ENCODE measurements at places on chromosomes 13 and 19.

DNA sequence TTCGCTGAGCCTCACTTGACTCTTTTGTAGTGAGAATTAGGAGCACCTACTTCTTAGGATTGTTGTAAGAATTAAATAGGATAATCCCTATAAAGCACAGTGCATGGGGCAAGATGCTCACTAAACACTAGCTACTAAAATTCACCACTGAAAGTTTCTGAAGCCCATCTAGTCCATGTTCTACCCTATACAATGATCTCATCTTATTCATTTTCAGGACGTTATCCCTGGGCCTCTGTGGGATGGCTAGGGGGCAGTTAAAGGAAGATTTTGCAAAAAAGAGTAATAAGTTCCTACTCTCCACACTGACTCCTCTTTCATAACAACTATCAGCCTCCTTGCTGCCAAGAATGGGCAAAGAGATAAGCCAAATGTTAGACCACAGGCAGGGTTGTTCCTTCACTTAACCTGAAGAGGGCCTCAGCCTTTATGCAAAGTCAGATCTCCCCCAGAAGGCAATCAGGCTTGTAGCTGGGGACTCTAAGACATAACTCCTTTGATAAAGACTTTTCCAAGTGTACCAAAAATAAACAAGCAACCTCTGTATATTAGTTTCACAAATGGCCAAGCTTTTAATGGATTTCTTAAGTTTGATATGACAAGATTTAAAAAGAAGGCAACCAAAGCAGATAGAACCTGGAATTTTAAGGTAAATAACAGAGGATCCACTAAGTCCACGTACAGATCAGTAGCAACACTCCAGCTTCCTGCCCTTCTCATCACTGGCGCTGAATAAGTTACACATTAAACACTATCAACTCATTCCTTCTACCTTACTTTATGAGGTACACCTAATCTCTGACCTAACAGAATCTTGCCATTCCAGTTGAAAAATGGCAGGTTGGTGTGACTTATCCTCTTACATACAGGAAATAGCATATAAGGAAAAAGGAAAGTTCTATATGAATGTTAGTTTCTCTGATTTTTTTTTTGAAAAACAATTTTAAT, 44.4 kb downstream of the ELF1 start:
- DNase-seq, result no peak

DNA sequence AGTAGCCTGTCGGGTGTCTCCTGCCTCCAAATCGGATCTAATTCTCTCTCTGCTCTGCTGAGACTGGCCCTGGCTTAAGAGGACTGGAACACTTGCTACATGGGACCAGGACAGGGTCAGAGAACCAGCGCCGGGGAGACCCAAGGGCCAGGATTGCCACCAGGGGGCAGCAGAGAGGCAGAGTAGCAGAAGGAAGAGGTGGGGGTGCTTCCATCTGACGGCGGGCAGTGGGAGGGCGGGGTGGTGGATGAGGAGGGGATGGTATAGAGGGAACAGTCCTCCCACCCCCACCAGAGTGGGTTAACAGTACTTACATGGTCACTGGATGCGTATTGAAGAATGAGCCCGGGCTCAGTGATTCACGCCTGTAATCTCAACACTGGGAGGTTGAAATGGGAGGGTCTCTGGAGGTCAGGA, 11.9 kb downstream of the SELENOW start:
- DNase-seq, result no peak

DNA sequence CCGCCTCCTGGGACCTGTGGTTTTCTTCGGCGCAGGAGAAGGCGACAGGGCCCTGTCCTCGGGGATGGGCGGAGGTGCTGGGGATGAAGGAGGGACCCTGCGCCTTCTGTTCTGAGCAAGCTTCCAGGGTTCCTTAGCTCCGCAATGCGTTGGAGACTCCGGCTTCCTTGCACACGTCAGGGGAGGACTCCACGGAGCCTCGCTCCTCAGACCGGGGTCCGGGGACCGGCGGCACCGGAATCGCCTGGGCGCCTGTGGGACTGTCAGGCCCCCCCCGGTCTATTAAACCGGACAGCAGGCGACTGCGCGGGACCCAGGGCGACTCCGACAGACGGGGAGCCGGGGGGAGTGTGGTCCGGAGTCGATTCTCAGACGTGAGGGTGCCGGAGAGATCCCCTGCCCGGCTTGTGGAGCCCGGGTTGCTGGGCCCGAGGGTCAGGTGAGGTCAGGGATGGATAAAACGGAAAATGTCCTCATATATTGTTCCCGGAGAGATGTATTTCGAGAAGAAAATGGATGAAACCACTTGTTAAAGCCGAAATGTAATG, 227.4 kb downstream of the TEX29 start:
- no peak for DNase-seq

DNA sequence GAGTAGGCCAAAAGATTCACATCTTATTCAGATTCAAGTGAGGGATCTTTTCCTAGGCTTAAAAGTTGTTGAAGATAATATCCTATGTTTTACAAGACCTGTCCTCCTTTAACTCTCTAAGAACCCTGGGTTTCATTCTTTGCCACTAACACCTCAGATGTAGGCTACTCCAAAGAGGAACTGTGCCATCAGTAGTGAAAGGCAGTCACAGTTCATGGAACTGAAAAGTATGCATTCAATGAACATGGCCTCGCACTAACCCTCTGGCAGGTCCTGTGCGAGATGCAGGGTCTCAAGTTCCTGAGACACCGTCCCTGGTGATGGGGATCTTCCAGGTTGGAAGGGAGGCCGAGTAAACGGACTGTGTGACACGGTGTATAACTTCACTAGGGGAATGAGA, 4.3 kb downstream of the LGALS14 start:
- no peak for DNase-seq

- no peak for DNase-seq
Measured at GRCh38 chr19:15556634-15557181, 48.4 kb downstream of the CYP4F22 start.

DNA sequence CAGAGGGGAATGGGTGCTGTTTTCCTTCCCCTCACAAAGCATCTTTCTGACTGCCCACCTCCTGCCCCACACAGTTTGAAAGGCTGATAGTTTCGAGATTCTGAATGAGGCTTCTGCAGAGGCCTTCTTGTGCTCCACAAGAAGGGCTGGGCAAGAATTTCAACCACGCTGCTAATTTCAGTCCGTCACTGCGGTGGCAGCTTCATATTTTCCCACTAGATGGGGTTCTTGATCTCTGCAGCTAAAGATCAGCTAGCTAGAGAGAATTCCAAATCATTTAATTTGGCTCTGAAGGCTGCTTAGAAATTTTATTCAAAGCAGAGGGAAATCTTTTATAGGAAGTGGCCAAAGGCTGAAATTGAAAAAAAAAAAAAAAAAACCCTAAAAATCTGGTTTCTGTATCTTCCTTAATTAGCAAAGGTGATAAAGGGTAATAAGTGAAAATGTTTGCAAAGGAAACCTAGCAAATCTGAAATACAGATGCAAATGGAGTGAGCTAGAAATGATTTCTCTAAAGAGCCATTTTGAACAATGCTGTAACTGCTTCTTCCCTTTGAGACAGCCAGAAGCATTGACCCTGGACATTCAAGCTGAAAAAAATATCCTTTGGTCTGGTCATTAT, 38.0 kb upstream of the C13orf42 start:
- DNase-seq, result no peak

- DNase-seq, result no peak
Measured at GRCh38 chr19:10001899-10002298, 8.4 kb downstream of the COL5A3 start.

DNA sequence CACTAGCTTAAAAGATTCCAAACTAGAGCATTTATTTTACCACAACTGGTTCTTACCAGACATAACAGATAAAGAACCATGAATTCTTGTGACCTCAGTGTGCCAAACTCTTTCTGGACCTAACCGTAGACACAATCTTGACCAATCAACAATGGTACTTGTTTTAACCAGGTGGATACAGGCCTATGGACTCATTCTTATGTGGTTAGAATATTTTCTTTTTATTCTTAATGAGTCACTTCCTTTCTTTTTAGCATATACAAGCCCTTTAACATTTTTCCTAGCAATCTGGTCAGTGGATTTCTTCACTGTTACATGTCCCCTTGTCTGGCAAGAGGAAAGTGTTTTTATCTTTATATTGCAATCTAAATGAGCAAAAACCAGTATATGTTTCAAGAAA, 792.1 kb upstream of the SPRY2 start:
- no peak for DNase-seq

DNA sequence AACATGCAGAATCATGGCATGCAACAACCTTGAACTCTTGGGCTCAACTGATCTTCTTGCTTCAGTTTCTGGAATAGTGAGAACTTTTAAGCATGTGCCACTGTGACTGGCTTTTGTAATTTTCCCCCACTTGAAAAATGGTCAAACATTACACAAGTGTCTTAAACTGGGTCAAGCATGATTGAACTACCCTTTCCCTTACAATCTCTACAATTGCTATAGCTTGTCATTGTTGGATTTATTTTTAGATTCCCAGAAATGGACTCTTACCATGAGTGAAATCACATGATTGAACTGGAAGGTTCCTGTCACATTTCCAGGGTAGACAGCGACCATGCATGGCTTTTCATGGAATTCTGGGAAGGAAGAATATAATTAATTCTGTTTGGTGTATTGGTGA, 102.2 kb upstream of the TUBA3C start:
- DNase-seq, result no peak

GRCh38 chr13:110129076-110129475, 177.9 kb downstream of the COL4A1 start:
- DNase-seq, result no peak

DNA sequence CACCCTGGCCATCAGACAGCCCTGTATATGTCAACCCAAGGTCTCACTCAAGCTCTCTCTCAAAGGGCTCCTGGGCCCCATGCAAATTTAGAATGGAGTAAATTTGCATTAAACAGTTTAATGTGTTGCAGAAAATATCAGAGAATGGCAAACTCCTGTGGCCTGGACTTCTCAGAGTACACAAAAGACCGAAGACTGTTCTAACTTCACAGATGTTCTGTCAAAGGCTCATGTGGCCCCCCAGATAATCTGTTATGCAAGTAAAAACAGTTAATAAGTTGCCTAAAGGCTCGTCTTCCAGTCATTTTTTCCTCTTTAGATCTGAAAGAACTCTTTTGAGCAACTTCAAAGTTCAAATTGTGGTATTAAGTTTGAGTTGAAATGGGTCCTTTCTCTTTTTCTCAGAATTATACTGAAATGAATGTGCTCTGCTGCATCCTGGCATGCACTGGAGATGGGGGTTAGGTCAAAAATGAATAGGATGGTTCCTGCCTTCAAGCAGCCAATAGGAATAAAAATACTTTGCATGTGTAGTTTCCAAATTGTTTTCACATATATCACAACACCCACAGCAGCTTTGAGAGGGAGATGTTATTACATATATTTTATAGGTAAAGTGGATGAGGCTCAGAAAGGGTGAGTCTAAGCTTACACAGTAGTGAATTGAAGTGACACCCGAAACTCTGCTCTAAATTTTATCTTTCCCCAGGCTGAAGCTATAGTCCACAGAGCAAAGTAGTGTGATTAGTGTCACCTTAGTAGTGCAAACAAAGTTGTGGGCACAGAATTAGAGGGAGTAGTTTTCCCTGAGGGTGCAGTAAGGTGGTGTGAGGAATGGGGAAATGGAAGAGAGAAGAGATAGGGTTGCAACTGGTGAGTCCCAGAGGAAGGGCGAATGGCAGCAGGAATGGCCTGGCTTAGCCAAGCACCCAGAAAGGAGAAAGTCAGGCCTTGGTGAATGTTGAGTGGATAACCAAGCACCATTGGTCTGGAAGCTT, 205.0 kb upstream of the RFC3 start:
- DNase-seq, result no peak

DNA sequence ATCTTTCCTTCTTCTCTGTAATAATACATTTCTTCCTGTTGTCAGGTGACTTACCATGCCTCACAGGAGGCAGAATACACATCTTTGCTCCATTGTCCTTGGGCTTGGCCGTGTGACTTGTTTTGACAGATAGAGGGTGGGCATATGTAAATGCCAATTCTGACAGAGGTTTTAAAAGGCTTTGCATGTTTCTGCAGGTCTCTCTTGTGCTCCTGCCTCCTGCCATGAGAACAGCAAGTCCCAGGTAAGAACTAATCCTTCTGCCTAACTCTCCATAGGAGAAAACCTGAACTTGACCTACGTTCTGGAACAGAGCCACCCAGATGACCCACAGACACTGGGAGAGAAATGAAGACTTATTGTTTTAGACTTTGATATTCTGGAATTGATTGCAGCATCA, 88.7 kb upstream of the TNFSF11 start:
- no peak for DNase-seq

DNA sequence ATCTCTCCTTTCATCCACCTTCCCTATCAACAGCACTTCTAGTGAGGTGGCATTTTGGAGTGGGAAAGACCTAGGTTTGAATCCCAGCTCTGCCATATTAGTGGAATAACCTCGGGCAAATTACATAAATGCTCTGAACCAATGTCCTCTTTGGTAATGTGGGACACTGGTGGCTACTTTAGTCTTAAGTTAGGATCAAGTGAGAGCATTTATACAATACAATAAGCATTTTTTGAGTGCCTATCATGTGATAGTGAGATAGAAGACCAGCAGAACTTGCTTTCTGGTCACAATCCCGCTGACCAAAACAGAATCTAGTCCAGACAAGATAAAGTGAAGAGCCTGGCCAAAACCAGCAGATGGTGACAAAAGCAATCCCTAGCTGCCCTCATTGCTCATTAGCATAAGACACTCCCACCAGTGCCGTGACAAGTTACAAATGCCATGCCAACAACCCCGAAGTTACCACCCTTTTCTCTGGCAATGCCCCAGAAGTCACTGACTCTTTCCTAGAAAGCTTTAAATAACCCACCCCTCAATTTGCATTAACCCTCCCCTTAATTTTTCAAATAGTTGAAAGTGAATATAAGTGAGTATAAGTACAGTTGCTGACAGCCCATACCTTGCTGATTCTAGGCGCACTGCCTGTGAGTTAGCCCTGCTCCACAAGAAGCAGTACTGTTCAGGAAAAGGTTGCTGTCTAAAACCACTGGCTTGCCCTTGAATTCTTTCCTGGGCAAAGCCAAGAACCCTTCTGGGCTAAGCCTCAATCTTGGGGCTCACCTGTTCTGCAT, 28.9 kb upstream of the KPNA3 start:
- no peak for DNase-seq

DNA sequence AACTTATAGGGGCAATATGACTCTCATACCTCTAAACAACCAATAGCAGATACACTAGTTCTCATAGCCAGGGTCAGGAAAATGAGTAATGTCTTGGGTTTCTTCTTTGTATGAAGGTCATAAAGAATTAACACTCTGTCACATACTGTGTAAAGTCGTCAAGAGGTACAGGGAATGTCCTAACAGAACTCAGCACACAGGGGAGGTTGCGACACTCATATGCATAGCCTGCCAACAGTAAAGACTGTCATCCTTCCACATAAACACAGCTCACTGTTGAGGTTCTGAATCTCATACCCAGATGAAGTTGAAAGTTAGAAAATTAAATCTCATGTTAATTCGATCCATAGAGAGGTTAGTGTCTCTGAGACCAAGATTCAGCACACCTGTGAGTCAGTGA, 34.2 kb upstream of the ZNF254 start:
- DNase-seq, result no peak

- no peak for DNase-seq
Measured at GRCh38 chr19:40445780-40446262, 1.7 kb upstream of the SERTAD3 start.

- DNase-seq, result no peak
Measured at GRCh38 chr13:68254151-68254550, 1024.0 kb upstream of the PCDH9 start.

Measured in HS-5 (cell line).